C1 segment of cervical spinal cord (tissue), 14 donors: ENCODE measurements at places on chromosomes 11 and 22.

- no peak for DNase-seq
Measured at GRCh38 chr11:17855531-17856290, 121.1 kb downstream of the KCNC1 start.

DNA sequence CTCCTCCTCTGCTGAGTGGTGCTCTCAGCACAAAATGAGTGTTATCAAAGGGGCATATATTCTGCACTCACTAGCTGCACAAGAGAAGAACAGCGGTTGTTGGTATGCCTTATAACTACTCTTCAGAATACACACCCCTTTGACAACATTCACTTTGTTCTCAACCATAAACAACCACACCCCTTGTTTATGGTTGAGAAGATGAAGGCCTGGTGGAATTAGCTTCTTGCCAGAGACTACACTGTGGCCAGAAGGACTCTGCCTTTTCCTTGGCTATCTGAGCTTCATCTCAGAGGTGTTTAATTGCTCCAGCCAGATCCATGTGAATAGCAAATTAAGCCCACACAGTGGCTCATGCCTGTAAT lies 45.0 kb upstream of the CLDN5 start:
- DNase-seq: no peak

DNA sequence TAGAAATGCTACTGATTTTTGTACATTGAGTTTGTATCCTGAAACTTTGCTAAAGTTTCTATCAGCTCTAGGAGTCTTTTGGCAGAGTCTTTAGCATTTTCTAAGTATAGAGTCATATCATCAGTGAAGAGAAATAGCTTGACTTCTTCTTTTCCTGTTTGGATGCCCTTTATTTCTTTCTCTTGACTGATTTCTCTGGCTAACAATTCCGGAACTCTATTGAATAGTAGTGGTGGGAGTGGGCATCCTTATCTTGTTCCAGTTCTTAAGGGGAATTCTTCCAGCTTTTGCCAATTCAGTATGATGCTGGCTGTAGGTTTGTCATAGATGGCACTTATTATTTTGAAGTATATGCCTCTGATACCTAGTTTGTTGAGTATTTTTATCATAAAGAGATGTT lies 197.7 kb downstream of the AASDHPPT start:
- DNase-seq: no peak

DNA sequence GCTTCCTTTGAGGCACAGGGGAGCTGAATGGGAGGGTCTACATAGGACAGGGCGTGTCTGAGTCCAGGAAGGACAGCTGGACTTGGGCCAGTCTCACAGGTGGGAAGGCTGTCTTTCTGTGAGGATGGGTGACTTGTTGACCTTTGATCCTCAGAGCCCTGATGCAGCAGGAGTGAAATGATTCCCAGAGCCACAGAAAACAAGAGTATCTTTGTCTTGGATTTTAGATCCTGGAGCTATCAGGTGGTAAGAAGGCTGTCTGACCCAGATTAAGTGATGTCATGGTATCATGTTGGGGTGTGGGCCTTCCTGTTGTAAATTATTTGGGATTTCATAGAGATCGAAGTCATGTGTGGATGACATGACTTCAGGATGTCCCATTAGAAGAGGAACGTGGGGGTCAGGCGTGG lies 15.0 kb downstream of the PTPRJ start:
- no peak for DNase-seq

DNA sequence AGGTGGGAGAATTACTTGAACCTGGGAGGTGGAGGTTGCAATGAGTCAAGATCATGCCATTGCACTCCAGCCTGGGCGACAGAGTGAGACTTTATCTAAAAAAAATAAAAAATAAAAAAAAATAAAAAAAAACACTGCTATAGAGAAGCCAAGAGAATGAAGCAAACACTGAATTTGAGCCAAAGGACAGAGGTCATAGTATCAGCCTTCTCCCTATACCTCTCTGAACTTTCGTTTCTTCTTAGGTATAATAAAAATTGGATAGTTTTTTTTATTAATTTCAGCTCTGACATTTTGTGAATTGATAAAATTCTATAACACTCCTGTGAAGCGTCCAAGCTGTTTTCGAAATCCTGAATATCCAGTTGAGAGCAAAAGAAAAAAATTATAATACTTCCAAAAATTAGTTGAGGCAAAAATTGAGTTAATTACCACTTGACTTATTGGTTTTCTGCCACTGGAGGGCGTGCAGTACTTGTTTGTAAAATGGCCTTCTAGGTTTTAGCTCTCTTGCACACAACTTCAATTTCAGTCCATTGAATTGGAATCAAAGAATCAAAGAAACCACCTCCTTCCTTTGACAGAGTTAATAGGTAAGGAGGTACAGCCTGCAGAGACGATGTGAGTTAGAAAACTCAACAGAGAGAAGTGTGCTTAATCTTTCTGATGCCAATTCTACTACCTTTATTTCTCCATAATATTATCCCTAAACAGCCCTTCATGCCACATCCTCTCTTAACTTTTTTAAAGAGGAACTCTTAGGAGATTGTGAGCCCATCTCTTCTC lies 143.2 kb downstream of the BBOX1 start:
- DNase-seq: no peak

- DNase-seq: no peak
Measured at GRCh38 chr11:12961615-12962014, 47.5 kb upstream of the RASSF10 start.

- no peak for DNase-seq
Measured at GRCh38 chr11:1078191-1078601, 3.5 kb downstream of the MUC2 start.

GRCh38 chr22:21013657-21014201 lies 1.2 kb upstream of the P2RX6 start:
- no peak for DNase-seq

DNA sequence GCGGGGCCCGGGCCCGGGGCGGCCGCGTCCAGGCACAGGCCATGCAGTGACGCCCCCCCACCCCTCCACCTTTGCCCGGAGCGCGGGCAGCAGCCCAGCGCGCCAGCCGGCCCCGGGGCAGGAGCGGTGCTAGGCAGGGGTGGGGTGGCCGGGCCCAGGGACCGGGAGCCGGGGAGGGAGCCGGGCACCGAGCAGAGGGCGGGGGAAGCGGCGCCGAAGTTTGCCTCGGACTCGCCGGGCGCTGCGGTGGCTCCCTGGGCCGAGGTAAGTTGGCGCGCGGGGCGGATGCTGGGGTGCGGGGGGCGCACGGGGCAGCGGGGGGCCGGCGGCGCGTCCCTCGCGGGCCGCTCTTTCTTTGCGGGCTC lies 332 bp downstream of the TEAD1 start:
- no peak for DNase-seq

GRCh38 chr11:90407350-90407749 lies 184.5 kb upstream of the CHORDC1 start:
- no peak for DNase-seq
